ENCODE measurements at places on chromosomes 2 and 18. TPM values are rescaled to one million over a fixed set of nuclear protein-coding genes. Genes with fewer than 3 reads are reported as not detected.
A peak's percentile ranks its signal among the peaks of the same experiment; 100 is the strongest.

The TSPYL6 gene
- total RNA-seq = not detected

The STRADB gene
- total RNA-seq = 15.7 TPM

The CTAGE1 gene
- total RNA-seq = not detected

The TMEM169 gene
- 0.72 TPM for total RNA-seq

The MC2R gene
- total RNA-seq = not detected

- no peak for DNase-seq
These were observed 223.0 kb upstream of the DPP10 start for GRCh38 chr2:114219456-114219855.

- DNase-seq = no peak
These were observed 70.2 kb upstream of the TEX51 start for GRCh38 chr2:126828491-126828890.

DNA sequence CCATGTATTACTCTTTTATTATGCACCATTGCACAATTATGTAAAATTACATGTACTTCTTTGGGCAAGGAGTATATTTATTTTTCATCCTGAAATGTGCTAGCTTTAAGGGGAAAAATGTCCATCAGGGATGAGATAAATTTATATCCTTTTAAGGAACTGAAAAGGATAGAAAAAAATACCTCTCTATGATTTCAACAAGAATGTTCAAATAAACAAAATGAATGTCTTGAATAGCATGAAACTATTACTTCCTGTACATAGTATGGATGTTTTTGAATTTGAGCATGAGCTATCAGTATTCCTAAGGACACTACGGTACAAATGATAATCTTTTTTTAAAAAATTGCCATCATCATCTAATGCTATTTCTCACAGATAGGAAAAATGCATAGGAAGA is 1611.9 kb upstream of the ZEB2 start:
- DNase-seq = no peak

DNA sequence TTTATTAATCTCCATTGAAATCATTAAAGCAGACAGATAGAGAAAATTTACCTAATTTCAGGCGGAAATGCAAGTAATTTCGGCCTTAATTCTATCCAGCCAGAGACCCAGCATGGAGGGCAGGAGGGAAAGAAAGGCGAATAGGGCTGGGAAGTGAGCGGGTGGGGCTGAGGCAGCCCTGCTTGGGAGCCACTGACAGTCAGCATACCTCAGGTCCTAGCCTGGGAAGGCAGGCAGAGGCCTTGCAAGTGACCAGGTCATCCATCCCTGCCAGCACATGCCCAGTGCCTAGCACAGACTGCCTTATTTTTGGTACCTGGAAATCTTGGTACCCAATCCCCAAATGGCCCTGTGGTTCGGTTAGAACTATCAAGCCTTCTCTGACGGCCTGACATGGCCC is 1.5 kb downstream of the GDF7 start:
- DNase-seq = peak; percentile 43

DNA sequence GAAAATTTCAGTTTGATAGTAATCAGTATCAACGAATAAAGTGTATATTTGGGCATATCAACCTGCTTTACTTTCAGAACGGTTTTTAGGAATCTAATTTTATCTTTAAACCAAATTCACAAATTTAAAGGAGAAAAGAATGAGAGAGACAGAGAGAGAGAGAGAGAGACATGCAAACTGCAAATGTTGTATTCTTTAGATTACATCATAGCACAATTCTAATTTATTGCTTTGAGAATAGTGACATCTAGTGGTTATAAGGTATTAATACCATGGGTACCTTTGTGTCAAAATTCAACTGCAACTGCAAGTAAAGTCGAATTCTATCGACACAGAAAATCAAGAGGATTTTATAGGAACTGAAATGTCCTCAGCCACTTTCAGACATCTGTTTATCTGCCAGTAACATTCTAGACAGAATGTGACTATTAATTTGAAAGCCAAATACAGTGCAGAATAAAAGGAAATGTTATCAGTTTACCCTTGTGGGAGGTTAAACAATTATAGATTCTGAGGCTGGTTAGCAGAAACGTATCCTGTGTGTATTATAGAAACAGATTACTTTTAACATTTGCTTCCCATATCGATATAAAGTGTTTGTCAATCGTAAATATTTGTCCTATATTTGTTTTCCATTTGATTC is 529.8 kb upstream of the VRK2 start:
- no peak for DNase-seq

DNA sequence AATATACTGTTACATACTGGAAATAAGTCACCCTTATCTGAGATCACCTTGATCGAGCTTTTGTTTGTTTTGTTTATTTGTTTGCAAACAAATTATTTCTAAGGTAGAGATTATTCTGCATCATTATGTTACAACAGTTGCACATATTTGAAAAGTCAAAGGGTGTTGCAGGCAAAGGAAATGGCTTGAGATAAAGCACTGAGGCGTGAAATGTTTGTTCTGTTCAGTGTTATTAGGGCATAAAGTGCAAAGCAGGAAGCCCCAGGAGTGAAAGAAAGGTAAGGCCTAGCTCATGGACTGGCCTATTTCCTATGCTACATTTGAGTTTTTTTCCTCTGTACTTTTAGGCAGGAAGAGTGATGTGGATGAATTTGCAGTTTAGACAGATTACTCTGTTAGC is 1815.6 kb upstream of the LRRTM1 start:
- no peak for DNase-seq

GRCh38 chr18:63187791-63188460 is 131.6 kb downstream of the BCL2 start:
- DNase-seq = no peak

DNA sequence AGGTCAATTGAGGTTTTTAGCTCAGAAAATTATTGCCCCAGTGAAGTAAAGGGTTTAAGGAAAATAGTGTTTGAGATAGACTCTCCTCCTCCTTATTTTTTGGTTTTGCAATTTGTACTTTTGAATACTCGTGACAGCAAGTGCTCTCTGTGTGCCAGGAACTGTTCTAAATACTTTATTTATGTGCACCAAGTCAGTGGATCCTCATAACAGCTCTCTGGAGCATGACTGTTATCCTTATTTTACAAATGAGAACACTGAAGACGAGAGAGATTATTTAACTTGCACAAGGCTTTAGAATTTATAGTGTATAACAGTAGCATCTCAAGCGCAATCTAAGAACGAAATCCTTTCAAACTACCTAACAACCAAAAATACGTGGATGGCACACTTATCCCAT is 24.7 kb downstream of the BABAM2 start:
- DNase-seq = no peak

GRCh38 chr2:52964916-52965530 is 802.6 kb upstream of the CHAC2 start:
- no peak for DNase-seq

DNA sequence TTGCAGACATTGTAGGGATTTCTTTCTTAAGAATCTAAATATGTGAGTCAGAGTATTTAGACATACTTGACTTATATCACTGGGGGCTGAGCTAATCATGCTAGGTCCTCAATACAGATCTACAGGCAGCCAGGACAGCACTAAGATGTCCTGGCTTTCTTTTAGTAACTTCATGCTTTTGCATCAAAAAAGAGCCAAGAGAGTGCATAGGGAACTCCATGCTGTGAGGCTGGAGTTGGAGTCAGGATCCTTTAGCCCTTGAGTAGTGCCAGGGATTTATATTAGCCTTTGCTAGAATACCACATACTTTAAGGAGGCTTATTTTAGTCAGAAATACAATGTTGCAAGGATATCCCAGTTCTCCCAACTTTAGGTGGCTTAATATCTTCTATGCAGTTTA is 289.7 kb downstream of the CCDC85A start:
- DNase-seq = no peak
